ENCODE measurements at places on chromosomes 11 and 22.

DNA sequence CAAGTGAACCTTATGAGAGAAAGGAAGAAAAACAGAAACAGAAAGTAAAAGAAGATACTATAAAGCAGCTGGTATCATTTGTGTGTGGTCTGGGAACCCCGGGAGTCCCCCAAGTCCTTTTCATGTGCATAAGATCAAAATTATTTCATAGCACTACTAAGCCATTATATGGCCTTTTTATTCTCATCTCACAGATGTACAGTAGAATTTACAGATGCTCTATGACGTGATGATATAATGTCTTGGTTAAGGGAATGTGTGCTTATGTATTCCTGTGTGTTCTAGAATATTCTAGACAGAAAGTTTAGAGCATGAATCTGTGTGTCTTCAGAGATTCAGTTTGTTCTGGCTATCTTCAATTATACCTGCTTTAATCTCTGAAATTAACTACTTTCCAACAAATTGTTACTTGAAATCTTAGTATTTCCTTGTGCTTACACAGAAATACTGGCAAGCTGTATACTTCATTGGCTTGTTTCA, 8.6 kb upstream of the TPP1 start:
- DNase-seq: no peak

- DNase-seq: no peak
These were observed 47.0 kb downstream of the IGLL5 start for GRCh38 chr22:22934543-22935055.

DNA sequence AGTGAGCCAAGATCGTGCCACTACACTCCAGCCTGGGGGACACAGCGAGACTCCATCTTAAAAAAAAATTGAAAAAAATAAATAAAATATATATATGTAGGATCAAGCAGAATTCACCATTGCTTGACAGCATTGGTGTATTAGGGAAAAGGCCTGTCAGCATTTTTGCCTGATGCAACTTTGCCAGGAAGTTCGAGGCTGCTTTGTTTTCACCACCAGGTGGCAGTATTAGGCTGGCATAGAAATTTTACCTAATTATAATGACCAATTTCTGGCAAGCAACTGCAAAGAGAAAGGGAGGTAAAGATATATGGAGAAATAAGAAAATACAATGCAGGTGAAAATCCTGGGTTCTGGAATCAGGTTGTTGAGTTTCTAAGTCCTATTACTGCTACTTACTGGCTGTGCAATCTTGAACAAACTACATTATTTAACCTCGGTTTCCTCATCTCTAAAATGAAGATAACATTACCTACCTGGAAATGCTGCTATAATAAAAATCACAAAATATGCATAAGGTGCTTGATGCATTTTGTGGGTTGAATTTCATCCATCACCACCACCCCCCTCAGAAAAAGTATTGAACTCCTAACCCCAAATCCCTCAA, 24.7 kb downstream of the LAYN start:
- peak; percentile 67 for DNase-seq

GRCh38 chr22:36963302-36963701, 49.9 kb downstream of the CSF2RB start:
- DNase-seq: no peak

DNA sequence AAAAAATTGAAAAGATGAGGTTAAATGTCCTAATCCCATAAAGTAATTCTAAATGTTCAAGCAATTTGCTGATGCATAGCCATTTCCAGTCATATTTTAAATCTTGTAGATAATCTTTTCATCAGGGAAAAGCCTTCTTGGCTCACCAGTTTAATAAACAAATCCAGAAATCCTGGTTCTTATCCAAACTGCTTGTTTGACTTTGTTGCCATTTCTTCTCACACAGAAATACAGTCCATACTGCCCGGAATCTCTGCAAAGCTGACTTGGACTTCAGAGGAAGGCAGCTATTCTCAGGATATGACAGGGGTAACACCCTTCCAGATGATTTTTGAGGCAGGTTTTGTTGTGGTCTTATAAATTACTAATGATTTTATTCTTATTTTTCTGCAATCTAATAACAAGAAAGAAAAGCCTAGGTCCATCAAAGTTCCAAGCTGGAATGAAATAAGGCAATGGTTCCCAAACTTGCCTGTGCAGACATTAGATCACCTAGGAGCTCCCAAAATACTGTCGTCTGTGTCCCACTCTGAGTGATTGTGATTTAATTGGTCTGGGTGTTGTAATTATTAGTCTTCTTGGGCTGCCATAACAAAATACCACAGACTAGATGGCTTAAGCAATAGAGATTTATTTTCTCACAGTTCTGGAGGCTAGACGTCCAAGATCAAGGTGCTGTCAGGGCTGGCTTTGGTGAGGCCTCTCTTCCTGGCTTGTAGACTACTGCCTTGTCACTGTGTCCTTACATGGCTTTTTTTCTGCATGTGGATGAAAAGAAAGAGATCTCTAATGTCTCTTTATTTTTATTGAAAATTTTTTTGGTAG, 55.1 kb upstream of the RCE1 start:
- DNase-seq: no peak

GRCh38 chr11:6248248-6248647, 9.4 kb downstream of the CNGA4 start:
- no peak for DNase-seq

DNA sequence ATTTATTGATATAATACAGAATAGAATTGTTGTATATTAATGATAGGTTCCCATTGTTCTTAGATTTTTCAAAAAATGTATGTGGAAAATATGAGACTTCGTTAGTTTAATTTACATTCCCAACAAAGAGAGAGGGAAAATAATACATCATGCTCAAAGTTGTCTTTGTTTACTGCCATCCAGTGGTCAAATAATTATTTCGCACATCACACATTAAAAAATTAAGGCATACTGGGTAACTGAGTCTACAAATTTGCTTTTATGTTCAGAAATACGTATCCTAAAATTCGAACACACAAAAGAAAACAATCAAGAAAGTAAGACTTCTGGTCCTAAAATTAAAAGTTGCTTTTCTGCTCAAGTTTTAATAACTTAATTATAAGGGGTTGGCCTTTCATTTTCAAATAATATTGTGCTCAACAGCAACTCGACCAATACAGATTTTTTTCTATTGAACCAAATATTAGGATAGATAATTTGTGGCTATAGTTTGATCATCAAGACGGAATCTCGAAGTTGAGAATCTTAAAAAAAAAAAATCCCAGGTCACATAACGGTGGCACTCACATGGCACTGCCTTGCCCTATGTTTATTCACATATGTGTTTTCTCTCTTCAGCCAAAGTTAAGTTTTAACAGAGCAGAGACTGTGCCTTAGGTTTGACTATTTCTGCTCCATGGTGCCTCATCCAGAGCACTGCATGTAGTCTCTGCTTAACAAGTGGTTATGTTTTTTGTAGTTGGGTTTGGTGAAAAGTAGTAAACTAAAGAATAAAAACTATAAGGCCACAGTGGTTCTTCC, 12.3 kb downstream of the PDGFD start:
- DNase-seq: no peak

- DNase-seq: no peak
These were observed 65.3 kb downstream of the BCL2L13 start for GRCh38 chr22:17703811-17704210.

GRCh38 chr11:118633979-118634378, 26.6 kb downstream of the PHLDB1 start:
- no peak for DNase-seq

DNA sequence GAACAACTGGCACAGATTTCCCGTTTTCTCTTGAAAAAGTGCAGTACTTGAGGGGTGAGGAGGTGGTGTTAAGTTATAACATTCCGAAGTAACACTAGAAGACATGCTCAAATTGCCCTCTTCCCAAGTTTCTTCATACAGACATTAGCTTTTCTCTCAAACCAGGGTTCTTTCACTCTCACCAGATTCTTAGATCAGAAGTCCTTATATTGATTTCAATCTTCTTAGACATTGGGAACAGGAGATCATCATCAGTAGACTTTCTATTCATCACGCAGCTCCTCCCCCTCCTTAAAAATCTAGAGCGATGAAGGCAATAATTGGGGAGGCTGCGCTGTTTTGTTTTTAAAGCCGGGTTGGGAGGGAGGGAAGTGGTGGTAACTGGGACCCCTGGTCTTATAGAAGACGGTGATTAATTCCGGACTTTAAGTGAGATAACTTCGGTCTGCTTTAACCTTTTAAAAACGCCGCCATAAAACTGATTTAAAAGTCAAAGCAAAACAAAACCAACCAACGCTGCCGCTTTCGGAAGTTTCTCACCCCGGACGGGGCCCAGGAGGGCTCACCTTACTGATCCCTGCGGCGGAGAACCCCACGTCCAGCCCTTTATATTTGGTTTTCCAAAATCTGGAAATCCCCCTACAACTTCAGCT, 665 bp downstream of the USP28 start:
- peak; percentile 8 for DNase-seq

- DNase-seq: no peak
These were observed 417.6 kb upstream of the ARHGAP42 start for GRCh38 chr11:100269516-100269915.

DNA sequence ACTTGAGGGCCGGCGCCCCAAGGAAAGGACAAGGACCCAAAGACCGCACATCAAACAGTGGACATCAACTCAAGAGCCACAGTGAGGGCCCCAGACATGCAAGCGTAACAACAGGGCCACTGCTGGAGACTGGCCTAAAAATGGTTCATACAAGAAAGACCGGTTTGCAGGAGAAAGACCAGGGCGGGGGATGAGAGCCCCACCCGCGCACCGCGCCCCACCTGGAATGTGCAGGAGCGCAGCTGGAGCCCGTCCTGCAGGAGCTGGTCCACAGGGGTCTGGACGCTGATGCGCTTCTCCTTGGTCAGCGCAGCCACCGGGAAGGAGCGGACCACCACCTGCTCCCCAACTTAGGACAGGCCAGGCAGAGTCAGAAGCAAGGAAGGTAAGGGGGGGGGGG, 13.9 kb downstream of the SBF1 start:
- DNase-seq: no peak

GRCh38 chr11:28963187-28963586, 855.0 kb downstream of the METTL15 start:
- no peak for DNase-seq

- DNase-seq: peak; percentile 19
These were observed 14.6 kb downstream of the NAV2 start for GRCh38 chr11:19727246-19727645.

GRCh38 chr11:41040474-41040873, 419.0 kb downstream of the LRRC4C start:
- no peak for DNase-seq

DNA sequence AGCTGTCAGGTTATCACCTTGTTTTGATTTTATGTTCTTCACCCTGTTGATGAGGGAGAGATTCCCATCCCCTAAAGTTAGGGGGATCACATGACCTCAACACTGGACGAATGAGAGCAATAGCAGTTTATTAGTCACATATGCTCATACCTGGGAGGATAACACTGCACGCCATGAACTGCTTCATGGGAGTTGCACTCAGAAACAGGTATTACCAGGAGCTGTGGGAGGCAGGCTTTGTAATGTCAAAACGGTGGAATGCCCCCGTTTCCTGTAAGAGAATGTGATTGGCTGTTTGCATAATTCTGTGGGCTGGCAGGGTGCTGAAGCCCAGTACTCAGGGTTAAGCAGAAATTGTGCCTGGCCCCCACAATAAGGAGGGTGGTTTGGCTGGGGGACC, 3.2 kb upstream of the THY1 start:
- no peak for DNase-seq

DNA sequence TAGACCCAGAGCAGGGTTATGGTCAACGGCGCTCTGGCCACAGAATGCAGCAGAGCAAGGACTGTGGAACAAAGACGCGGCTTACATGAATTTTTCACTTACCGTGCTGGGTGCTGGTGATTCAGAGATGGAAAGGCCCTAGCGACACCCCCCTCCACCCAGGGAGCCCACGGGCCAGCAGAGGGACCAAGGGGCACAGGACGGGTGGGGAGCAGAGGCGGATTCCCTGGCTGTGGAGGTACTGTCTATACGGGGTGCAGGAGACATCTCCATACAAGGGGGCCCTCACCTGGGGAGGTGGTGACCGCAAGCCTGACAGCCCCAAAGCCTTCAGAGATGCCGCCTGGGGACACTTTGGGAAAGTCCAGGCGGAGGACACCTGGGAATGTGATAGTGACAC, 1.1 kb upstream of the SEPTIN5 start:
- DNase-seq: no peak

DNA sequence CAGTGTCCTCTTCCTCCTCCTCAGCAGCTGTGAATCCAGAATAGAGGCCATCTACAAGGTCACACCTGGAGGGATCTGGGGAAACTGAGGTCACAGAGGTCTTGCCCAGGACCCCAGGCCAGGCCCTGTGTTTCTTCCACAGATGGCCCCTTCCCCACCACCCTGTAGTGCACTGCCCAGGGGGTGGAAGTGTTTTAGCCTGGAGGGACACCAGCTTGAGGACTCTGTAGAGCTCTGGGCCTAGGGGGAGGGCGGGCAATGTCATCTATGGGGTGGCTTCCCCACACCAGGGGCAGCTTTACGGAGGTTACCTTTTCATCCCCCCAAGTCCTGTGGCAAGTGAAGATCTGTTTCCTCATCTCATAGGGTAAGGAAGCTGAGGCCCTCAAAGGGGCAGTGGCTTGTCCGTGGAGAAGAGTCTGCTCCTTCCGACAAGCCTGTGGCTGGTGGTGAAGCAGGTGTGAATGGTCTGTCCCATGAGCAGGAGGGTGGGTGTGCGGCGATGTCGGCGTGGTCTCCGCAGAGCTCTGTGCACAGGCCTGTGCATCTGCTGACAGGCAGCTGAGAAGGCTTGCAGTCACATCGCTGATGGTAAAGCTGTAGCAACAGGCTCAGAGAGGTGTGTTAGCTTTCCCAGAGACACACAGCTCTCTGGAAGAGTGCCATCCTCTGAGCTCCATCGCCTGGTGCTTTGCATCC, 74.1 kb upstream of the WNT7B start:
- no peak for DNase-seq

DNA sequence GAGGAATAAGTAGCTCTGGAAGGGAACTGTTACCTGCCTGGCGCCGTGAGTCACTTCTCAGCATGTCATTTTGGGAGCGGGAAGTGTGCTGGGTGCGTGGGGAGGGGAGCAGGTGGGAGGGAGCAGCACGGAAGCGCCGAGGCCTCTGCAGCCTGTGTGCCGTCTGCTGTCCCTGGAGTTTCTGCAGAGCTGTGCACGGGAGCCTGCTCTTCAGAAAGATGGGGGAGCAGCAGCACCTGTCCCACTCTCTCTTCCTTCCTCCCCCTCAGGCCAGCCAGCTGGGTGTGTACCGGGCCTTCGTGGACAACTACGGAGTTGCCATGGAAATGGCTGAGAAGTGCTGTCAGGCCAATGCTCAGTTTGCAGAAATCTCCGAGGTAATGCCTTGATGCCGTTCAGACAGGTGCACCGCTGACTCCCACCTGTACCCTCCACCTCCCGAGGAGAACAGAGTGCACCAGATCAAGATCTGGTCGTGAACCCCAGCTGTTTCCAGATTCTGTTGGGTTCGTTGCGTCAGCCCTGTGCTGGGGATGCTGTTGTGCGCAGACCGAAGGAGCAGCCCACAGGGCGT, 87.9 kb downstream of the BCR start:
- no peak for DNase-seq

- no peak for DNase-seq
These were observed 199.5 kb downstream of the AASDHPPT start for GRCh38 chr11:106276859-106277436.

DNA sequence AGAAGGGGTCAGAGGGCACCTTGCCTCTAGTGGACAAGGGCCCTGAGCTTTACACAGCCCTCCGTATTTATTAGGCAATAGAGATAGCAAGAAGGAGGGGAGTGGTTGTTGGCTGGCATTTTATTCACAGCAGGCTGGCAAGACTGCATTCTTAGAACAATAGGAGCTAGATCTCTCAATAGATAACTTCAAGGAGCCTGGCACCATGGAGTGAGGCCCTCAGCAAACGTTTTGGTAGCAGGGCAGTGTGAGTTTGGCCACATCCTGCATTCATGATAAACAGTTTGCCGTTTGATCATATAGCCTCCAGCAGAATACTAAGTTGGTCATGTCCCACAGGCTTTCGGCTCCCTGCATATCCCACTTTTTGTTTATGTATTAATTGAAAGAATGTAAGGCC, 31.6 kb downstream of the OR10A6 start:
- no peak for DNase-seq
